ENCODE measurements at places on chromosomes 11 and 22.

- DNase-seq, result no peak
- no peak overlapping the region for H3K27ac ChIP-seq
- H3K4me1 ChIP-seq, result peaks cover 9% of the 10 kb centered on the region
- no peak overlapping the region for H3K4me3 ChIP-seq
Measured at GRCh38 chr11:119673052-119673758, 55.8 kb downstream of the NECTIN1 start.

DNA sequence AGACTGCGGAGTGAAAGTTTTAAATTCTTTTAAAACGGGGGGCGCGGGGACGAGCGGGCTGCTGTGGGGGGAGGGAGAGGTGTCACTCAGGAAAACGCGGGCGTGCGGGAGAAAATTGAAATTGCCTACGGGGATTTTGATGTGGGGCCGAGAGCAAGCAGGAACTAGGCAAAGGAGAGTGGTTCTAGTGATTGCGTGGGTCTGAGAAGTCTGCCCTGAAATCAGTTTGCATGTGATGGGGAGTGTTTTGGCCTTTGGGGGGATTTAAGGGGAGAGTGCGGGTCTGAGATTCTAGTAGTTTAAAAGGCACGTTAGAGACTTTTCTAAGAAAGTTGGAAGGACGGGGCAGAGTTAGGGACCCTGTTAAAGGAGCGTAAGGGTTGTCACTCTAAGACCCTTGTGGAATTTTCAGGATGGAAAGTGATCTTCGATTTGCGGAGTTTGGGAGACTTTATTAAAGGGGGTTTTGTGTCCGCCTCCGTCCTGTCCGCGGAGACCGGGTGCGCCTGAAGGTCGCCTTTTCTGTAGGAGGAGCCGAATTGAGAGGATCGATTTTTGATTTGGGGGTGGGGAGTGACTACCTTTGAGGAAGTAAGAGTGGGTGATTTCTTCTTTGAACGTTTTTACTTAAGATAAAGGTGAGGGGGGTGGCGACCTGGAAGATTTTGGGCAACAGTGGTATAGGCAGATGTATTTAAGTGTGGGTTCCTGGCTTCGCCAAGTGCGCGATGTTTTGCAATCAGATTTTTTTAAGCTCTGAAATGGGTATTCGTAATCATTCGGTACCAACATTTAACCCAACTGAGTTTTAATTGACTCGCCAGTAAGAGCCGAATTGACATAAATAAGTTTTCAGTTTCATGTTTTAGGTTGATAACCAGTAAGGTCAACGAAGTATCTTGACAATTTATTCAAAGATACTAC is 1.1 kb downstream of the EED start:
- no peaks in the 10 kb centered on the region for H3K36me3 ChIP-seq
- peaks cover 41% of the 10 kb centered on the region for H3K4me1 ChIP-seq
- H3K27ac ChIP-seq, result no peak overlapping the region

- H3K27ac ChIP-seq, result no peak overlapping the region
- H3K36me3 ChIP-seq, result peaks cover 63% of the 10 kb centered on the region
- DNase-seq, result no peak
- H3K4me3 ChIP-seq, result no peak overlapping the region
Measured at GRCh38 chr11:78656984-78657383, 82.3 kb upstream of the NARS2 start.

GRCh38 chr11:105179542-105180278 is 40.1 kb upstream of the CARD18 start:
- no peaks in the 10 kb centered on the region for H3K27me3 ChIP-seq
- H3K36me3 ChIP-seq, result no peaks in the 10 kb centered on the region
- H3K27ac ChIP-seq, result peak overlapping the region; percentile 64
- peaks cover 40% of the 10 kb centered on the region for H3K4me1 ChIP-seq
- no peak for DNase-seq

- no peak overlapping the region for H3K4me3 ChIP-seq
- peaks cover 4% of the 10 kb centered on the region for H3K27me3 ChIP-seq
- no peak for DNase-seq
- peaks cover 3% of the 10 kb centered on the region for H3K4me1 ChIP-seq
- H3K27ac ChIP-seq, result no peak overlapping the region
- H3K36me3 ChIP-seq, result no peaks in the 10 kb centered on the region
Measured at GRCh38 chr11:69310351-69310750, 16.4 kb downstream of the MYEOV start.

DNA sequence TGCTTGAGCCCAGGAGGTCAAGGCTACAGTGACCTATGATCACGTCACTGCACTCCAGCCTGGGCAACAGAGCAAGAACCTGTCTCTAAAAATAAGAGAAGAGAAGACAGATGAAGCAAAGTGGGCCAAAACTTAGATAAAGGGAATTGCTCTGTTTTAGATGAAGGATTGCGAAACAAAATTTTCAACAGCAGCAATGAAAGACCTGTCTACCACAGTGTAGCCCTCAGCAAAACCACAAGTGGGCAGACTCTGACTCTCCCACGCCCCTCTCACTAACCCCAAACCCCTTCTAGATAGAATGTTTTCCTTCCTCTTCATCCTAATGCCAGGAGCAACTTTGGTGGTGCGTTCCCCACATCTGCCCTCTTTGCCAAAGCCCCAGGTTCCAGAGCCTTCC is 105.6 kb upstream of the ALDH3B2 start:
- DNase-seq, result no peak
- H3K4me1 ChIP-seq, result no peaks in the 10 kb centered on the region
- H3K27ac ChIP-seq, result no peak overlapping the region
- H3K27me3 ChIP-seq, result peaks cover 6% of the 10 kb centered on the region

DNA sequence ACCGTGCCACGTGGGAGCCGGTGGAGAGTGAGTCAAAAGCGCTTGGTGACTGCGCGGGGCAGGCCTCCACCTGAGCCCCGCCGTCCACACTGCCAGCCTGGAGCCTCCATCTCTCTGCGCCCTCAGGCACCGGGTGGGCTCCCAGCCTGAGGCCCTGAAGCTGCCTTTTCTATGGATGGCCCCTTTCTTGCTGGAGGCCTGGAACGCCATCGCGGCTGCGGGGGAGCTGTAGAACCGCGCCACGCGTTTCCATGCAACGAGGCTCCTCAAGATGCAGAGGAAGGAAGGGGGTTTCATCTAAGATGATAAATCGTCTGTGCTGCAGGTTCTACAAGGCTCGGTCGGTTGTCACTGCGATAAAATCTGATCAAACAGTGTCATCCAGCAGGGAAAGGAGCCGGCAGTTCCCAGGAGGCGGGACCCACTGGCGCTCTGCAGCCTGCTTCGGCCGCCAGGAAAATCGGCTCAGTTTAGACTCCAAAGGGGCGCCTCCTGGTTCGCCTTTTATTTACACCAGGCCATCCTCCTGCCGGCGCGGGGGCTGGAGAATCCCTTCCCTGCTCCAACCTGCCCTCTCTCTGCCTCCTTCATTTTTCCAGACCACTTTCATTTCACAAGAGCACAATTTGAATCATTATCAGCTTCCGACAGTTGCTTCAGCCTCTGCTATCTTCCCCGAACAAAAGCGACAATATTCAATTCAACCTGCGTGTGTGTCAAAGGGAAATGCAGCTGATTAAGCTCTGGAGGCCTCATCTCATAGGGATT is 624.4 kb downstream of the BRD1 start:
- peaks cover 30% of the 10 kb centered on the region for H3K27me3 ChIP-seq
- H3K36me3 ChIP-seq, result no peaks in the 10 kb centered on the region
- no peak overlapping the region for H3K4me3 ChIP-seq
- no peak overlapping the region for H3K27ac ChIP-seq

- no peak overlapping the region for H3K4me3 ChIP-seq
- H3K27me3 ChIP-seq, result no peaks in the 10 kb centered on the region
- peaks cover 23% of the 10 kb centered on the region for H3K4me1 ChIP-seq
- no peaks in the 10 kb centered on the region for H3K36me3 ChIP-seq
Measured at GRCh38 chr11:63564784-63565350, 1.7 kb upstream of the PLAAT2 start.

- H3K27ac ChIP-seq, result no peak overlapping the region
- H3K36me3 ChIP-seq, result peaks cover 4% of the 10 kb centered on the region
- peaks cover 7% of the 10 kb centered on the region for H3K4me1 ChIP-seq
- no peak for DNase-seq
- no peak overlapping the region for H3K4me3 ChIP-seq
- H3K27me3 ChIP-seq, result no peaks in the 10 kb centered on the region
Measured at GRCh38 chr22:46107089-46107664, 43.1 kb upstream of the PPARA start.

GRCh38 chr22:29901354-29901753 is 18.4 kb downstream of the MTMR3 start:
- no peak overlapping the region for H3K4me3 ChIP-seq
- no peaks in the 10 kb centered on the region for H3K4me1 ChIP-seq
- H3K27ac ChIP-seq, result no peak overlapping the region

- no peak for DNase-seq
- H3K4me3 ChIP-seq, result no peak overlapping the region
- no peak overlapping the region for H3K27ac ChIP-seq
- peaks cover 15% of the 10 kb centered on the region for H3K27me3 ChIP-seq
Measured at GRCh38 chr11:93585758-93586157, 42.6 kb upstream of the SMCO4 start.

DNA sequence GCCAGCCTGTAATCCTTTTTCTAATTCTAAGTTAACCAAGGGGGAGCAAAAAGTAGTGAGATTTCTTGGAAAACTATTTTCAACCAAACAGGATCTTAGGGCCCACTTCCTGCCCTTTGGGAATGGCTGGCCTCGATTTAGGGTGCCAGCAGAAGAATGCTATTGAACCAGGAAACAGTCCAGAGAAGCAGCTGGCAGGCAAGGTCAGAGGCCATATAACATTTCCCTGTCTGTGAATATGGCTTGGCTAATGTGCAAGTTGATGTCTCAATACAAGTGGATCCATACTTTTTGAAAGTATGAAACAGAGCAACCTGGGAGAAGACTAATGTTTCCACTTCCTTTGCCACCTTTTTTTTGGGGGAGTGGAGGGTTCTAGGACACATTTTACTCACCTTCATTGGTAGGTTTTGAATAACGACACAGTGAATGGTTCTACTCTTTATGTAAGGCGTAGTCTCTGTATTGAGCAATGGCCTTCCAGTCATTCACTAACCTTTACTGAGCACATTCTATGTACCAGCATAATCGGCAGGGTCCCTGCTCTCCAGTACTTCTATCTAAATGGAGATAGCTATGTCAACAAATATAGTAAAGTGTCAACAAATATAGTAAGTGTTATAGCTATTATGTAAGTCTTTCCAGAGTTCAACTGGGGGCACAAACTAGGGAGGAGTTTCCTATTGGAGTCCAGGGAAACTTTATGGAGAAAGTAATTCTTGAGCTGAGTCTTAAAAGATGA is 34.2 kb upstream of the RRM1 start:
- peaks cover 5% of the 10 kb centered on the region for H3K36me3 ChIP-seq
- H3K4me1 ChIP-seq, result peaks cover 22% of the 10 kb centered on the region
- no peak overlapping the region for H3K27ac ChIP-seq
- H3K4me3 ChIP-seq, result no peak overlapping the region
- DNase-seq, result no peak

DNA sequence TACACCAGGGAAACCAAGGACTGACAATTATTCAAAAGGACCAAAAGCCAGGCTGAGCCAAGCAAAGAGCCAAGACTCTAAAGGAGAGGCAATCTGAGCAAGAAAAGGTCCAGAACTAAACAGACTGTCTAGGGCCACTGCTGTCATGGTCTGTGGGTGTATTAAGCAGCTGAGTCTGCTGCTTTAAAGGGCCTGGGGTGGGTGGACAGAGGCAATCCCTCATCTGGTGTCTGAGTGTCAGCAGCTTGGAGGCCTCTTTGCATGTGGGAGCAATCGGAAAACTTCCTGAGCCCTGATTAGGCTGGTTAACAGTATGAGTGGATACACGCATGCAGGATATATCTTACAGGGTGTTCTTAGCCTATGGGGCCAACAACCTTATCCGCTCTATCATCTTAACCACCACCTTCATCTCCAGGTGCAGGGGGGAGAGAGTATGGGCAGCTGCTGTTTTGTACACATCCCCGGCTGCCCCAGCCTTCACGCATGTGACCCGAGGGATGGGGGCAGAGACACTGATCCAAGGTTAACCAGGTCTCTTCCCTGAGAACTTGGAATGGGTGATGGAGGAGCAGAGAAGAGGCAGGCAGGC is 67.5 kb upstream of the TIMP3 start:
- no peak for DNase-seq
- H3K36me3 ChIP-seq, result no peaks in the 10 kb centered on the region
- no peak overlapping the region for H3K27ac ChIP-seq
- no peaks in the 10 kb centered on the region for H3K27me3 ChIP-seq

DNA sequence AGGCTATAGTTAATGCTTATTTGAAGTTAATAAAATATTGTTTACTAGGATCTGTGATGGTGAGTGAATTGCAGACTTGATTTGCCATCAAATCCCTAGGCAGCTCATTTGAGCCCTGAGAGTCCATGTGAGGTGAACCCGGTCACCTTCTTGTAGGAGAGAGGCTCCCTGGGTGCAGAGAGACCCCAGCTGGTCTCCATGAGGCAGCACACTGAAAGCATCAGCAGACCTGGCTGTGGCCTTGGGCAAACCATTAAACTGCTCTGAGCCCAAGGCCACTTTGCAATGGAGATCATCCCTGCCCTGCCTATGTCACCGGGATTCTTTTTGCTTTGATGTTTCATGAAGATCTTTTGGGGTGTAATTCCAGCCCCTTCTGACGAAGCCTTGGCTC is 125.2 kb downstream of the MICAL2 start:
- no peaks in the 10 kb centered on the region for H3K36me3 ChIP-seq
- peaks cover 20% of the 10 kb centered on the region for H3K4me1 ChIP-seq
- no peak overlapping the region for H3K27ac ChIP-seq
- no peak overlapping the region for H3K4me3 ChIP-seq
- H3K27me3 ChIP-seq, result no peaks in the 10 kb centered on the region

DNA sequence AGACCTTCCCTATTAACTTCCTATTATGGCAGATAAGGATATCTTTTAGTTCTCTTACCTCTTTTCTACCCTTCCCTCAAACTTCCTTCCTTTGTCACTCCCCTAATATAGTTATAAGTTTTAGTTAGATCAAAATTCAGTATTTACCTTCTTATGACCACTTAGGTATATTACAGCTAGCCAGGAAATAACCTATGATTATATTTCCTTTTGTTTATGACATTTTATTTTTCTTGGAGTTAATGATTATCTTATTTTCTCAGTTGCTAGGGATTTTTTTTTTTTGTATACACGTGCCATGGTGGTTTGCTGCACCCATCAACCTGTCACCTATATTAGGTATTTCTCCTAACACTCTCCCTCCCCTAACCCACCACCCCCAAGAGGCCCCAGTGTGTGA is 88.2 kb upstream of the ZBED5 start:
- peaks cover 18% of the 10 kb centered on the region for H3K27me3 ChIP-seq
- H3K4me3 ChIP-seq, result no peak overlapping the region
- peak overlapping the region; percentile 9 for H3K27ac ChIP-seq

GRCh38 chr11:6229911-6230310 is 4.5 kb downstream of the FHIP1B start:
- no peak overlapping the region for H3K4me3 ChIP-seq
- no peak overlapping the region for H3K27ac ChIP-seq
- peaks cover 13% of the 10 kb centered on the region for H3K4me1 ChIP-seq

DNA sequence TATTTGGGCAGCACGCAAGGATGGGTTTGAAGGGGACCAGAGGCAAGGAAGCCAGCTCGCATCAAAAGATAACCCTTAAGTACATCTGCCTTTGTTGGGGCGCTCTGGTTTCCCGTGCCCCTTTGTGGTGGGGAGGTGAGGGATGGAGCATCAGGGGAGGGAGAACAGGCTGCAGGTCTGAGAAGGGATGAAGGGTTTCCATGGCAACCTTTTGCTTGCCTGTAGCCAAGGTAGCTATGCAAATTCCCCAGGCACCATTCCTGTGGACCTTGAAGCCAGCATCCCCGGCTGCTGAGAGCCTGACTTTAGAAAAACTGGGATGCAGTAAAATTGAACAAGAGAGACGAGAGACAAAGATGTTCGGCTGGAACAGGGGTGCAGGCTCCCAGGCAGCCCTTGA is 75.7 kb downstream of the SEZ6L start:
- no peaks in the 10 kb centered on the region for H3K4me1 ChIP-seq
- H3K36me3 ChIP-seq, result no peaks in the 10 kb centered on the region
- DNase-seq, result no peak
- peaks cover 45% of the 10 kb centered on the region for H3K27me3 ChIP-seq

All from mesothelial cell of epicardium (in vitro differentiated cells).